Activated naive CD8-positive, alpha-beta T cell treated with anti-CD3 and anti-CD28 coated beads, Interleukin-2, amount 50 U/mL, for 24 hours (primary cell): ENCODE measurements at places on chromosomes 5 and 9.

DNA sequence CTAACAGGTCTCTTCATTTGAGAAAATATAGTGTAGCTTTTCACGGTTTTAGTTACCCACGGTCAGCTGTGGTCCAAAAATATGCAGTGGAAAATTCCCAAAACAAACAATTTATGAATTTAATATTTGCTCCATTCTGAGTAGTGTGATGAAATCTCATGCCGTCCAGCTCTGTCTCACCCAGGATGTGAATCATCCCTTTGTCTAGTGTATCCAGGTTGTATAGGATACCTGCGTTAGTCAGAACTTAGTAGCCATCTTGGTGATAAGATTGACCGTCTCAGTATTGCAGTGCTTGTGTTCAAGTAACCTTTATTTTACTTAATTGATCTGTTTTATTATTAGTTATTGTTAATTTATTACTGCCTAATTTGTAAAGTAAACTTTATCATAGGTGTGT is 41.1 kb downstream of the NDUFS4 start:
- DNase-seq, result no peak

DNA sequence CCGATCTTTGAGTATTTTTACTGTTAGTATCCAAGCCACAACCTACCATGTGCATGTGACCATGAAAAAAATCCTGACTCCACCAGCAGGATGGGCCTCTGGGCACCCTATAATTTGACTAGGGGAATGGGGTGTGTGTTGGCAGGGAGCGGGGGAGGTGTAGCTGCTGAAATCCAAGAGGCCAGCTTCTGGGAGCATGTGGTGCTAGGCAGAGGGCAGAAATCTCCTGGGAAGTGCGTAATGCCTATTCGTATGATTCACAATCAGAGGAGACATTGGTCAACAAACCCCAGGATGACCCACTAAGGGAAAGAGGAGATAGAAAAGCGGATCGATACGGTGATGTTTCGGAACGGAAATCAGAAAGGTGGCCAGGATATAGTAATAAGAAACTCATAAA is 149.9 kb downstream of the ARSB start:
- DNase-seq, result no peak

GRCh38 chr9:104983491-104983890 is 55.5 kb upstream of the ABCA1 start:
- no peak for DNase-seq

DNA sequence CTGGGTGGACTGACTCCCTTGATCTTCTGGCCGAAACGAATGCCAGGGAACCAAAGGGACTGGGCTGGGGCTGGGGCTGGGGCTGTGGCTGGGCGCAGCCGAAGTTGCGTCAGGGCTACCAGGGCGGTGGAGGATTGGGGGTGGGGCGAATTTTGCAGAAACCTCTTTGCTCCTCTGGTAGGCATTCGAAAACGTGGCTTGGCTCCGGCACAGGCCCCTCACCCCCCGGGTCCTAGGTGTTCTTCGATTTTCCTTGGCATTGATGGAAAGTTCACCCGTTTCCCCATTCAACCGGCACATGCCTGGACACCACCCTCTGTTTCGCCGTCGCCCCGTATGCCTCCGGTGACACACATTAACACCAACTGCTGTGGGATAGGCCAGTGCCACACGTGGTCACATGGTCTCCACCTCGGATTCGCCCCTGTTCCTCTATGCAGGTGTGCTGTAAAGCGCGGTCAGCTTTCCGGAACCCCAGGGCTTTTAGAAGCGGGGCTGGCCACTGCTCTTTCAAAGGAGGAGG is 477.1 kb downstream of the SPATA31A7 start:
- DNase-seq, result no peak

DNA sequence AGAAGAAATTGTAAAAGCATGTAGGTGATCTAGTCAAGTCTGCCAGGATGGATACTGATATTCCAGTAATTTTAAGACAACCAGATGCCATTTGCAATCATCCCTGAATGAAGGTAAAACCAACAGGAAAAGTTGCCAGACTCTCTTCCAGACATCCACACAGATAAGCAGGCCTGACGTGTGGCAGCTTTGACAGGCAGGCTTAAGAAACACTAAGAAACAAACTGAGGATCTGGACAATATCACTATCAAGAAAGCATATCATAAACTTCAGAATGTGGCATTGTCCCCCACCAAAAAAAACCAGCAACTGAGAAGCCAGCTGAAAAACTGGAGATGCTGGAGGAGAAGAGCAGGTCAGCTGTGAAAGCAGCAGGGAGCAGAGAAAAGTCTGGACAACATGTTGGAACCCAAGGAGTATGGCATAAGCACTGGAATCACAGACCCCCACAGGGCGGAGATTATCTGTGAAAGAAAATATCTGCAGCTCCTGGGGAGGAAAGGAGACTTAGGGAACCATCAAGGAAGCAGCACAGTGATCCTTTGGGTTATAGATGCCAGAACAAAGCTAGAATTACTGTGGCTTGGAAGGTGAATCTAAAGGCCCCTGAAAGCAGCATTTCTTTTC is 307.0 kb downstream of the CWC27 start:
- DNase-seq, result no peak

DNA sequence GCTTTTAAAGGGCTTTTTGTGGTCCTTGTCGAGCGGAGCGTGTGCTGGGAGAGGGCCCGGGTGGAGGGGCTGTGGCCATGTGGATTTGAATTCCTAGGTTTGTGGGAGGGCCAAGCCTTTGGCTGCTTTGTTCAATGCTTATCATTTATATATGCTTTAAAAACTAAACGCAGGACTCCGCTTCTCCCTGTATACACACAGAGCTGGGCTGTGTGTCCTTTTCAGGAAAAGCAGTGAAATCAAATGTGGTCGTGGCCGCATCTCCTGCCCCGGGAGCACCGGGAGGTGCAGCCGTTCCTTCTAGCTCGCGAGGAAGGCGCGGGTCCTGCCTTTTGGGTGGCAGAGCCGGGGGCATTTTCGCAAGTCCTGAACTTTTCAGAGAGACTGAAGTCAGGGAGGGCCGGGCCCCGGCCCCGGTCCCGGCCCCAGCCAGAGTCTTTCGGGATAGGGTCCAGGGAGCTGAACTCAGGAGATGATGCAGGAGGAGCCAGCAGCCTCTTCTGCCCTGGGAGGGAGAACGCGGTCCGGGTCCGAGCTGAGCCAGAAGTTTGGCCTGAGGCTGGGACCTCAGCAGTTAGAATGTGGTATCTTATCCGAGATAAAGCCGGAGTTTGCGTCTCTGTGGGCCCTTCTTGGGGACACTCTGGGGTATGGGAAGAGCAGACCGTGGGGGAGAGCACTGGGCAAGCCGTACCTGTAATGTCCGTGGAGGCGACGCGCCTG is 158.8 kb downstream of the C9orf152 start:
- peak; percentile 17 for DNase-seq

DNA sequence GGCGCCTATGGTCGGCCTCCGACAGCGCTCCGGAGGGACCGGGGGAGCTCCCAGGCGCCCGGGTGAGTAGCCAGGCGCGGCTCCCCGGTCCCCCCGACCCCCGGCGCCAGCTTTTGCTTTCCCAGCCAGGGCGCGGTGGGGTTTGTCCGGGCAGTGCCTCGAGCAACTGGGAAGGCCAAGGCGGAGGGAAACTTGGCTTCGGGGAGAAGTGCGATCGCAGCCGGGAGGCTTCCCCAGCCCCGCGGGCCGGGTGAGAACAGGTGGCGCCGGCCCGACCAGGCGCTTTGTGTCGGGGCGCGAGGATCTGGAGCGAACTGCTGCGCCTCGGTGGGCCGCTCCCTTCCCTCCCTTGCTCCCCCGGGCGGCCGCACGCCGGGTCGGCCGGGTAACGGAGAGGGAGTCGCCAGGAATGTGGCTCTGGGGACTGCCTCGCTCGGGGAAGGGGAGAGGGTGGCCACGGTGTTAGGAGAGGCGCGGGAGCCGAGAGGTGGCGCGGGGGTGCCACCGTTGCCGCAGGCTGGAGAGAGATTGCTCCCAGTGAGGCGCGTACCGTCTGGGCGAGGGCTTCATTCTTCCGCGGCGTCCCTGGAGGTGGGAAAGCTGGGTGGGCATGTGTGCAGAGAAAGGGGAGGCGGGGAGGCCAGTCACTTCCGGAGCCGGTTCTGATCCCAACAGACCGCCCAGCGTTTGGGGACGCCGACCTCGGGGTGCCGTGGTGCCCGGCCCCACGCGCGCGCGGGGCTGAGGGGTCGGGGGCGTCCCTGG is 561 bp downstream of the DAPK1 start:
- peak; percentile 10 for DNase-seq

GRCh38 chr5:106171708-106172107 is 1499.0 kb downstream of the EFNA5 start:
- no peak for DNase-seq

DNA sequence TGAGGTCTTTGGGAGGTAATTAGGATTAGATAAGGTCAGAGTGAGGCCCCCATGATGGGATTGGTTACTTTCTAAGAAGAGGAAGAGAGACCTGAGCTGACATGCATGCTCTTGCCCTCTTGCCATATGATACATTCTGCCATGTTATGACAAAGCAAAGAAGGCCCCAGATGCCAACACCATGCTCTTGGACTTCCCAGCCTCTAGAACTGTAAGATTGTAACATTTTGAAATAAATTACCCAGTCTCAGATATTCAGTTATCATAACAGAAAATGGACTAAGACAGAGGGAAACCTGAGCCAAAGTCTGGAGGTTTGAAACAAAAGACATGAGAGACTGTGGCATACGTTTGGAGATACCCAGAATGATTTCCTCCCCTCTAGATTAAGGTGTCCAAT is 318.6 kb downstream of the ARHGEF28 start:
- DNase-seq, result no peak

- no peak for DNase-seq
Measured at GRCh38 chr9:73229543-73229942, 77.9 kb downstream of the ANXA1 start.

GRCh38 chr9:26727471-26727870 is 165.1 kb downstream of the CAAP1 start:
- no peak for DNase-seq

GRCh38 chr9:32483343-32483742 is 42.7 kb downstream of the RIGI start:
- DNase-seq, result no peak

DNA sequence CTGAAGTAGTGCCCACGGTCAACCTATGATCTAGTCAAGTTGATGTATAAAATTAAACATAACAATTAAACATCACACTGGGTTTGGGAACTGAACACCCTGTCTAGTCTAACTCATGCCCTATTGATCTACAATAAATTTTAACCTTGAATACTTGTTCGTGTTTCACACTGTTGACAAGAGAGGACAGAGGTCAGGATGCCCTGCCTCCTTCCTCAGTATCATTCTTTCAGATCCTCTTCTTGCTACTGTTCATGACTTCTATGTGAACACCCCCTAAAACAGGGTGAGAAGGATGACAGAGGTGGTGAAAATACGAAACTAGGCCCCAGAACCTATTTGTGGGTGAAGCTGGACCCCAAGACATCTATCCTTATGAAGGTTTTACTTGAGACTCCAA is 8.1 kb upstream of the MAT2B start:
- no peak for DNase-seq

- no peak for DNase-seq
Measured at GRCh38 chr5:14644623-14645237, 19.8 kb upstream of the OTULIN start.

DNA sequence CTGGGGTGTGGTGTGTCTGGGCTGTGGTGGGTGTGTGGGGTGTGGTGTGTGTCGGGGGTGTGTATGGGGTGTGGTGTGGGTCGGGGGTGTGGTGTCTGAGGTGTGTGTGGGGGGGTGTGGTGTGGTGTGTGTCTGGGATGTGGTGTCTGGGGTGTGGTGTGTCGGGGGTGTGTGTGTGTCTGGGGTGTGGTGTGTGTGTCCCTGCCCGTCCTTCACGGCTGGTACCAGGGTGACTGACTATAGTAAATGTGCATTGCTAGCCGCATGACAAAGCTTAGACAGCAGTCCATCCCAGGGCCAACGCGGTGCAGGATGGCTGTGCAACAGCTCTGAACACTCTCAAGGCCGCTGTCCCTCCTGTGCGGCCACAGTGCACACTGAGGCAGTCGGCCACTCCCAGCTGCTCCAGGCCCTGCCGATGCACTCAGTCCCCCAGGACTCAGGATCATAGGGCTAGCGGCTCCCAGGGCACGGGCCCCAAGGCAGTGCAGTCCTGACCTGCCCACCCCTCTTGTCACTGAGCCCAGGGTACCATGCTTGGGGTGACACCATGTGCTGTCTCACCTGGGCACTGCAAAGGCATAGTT is 54.0 kb downstream of the SECISBP2 start:
- DNase-seq, result no peak

DNA sequence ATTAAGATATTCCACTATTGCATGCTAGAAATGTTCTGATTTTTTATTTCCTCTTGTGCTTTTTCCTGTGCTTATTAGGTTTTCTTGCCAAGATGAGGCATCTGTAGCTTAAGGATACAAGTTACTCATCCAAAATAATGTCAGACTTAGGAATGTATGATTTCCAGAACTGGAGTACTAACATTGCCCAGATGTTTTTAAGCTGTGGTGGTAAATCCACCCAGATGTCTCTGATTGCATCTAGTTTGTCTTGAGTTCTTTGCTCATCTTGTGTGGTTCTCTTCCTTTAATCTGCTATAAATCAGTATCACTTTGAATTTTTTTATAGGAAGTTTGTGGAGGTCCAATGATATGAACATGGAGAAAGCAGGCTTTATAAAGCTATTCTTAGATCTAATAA is 337.5 kb upstream of the ZNF608 start:
- no peak for DNase-seq

- DNase-seq, result peak; percentile 61
Measured at GRCh38 chr5:174793684-174794328, 69.4 kb downstream of the MSX2 start.

DNA sequence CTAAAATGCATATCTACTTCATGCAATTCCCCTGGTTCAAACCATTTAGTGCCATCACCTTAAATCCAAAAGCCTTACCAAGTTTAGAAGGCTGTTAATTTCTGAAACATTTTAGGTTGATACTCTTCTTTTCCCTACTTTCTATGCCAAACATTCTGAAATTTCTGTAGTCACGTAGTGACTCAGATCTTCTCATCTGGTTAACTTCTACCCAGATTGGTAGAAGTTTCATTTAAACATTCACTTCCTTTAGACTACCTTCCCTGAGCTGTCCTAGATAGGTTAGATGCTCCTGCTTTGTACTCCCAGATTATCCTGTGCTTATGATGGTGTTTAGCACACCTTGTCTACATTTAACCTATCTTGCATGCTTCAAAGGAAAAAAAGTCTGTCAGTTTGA is 9.9 kb downstream of the RAD50 start:
- DNase-seq, result no peak

GRCh38 chr5:10756549-10756948 is 4.5 kb downstream of the DAP start:
- no peak for DNase-seq

DNA sequence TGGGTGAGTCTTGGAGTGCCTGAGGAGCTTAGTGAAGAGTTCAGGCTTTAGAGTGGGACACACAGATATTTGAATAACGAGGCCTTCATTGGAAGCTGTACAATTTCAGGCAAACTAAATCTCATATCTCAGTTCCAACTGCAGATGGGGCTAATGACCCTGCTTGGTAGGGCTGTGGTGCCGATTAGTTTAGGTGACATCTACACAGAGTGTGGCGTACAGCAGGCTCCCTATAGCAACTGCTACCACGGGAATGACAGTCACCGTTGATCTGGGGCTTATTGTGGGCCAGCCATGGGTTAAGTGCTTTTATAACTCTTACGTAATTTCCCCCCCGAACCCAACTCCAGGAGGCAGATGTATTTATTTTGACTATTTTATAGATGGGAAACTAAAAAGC is 70.8 kb downstream of the FAT2 start:
- no peak for DNase-seq
